ENCODE measurements at places on chromosomes 5 and 9.

DNA sequence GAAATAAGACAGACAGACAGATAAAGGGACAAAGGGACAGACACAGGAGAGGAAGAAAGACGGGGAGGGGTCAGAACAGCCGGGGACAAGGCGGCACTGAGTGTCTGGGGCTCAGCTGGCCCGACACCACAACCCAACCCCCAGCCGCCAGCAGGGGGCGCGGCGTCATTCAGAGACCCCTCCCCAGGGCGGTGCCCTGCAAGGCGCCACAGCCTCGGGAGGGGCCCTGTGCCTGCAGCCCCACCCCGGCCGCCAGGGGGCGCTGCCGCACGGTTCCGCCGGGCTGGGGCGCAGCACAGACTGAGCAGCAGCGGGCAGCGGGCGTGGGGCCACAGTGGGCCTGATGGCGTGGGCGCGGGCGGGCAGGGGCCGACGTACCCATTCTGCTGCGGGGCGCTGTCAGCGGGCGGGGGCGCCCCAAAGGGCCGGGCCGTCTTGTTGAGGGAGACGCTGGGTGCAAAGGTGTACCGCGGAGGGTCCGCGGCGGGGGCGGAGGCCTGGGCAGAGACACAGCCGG is 5.9 kb downstream of the PDLIM7 start:
- DNase-seq = no peak

DNA sequence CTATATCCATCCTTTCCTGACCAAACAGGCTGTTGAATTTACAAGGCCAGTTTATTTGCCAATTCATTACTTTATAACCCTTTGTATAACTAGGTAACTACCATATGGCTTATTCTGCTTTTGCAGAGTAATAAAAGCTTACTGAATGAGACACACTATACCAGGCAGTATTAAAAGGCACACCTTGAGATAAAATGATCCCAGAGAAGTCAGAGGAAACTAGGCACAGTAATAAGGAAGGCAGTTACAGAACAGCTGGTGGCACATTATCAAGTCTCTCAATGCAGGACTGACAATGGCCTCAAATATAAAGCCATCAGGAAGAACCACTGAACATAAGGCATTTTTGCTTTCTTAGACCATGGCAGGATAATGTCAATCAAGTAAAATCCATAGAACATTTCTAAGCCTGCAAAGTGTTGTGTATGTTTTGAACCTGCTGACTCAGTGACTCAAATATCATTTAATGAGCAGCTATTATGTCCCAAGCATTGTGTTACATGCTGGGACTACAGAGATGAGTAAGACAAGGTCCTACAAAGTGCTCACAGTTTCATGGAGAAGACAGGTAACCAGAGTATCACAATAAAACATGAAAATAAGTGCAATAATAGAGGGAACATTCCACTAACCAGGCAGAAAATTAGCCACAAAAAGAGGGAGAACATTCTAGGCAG is 52.5 kb downstream of the OXCT1 start:
- DNase-seq = no peak

GRCh38 chr9:120735415-120736126 is 21.3 kb upstream of the MEGF9 start:
- no peak for DNase-seq

DNA sequence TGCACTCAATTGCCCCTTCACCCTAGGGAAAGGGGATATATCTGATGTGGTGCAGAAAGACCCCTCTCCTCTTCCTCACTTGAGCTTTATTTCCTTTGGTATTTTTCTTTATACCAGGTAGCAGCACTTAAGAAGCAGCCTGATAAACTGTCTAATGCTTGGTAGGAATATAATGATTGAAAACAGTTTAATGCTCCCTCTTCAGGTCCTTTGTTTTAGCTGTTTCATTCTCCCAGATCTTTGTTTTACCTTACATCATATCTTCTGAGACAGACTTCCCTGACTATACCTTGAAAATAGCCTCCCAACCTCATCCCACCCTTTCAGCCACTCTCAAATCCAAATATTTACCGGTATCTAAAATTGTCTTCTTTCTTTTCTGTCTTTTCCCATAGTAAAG is 87.9 kb downstream of the NUDT12 start:
- DNase-seq = no peak

GRCh38 chr9:104805441-104805840 is 41.5 kb downstream of the NIPSNAP3B start:
- DNase-seq = no peak

GRCh38 chr5:106307265-106307664 is 1363.5 kb downstream of the EFNA5 start:
- DNase-seq = no peak

GRCh38 chr5:173662581-173663351 is 46.3 kb upstream of the BOD1 start:
- DNase-seq = no peak

- DNase-seq = no peak
These were observed 36.4 kb upstream of the NKX2-5 start for GRCh38 chr5:173271419-173271818.

DNA sequence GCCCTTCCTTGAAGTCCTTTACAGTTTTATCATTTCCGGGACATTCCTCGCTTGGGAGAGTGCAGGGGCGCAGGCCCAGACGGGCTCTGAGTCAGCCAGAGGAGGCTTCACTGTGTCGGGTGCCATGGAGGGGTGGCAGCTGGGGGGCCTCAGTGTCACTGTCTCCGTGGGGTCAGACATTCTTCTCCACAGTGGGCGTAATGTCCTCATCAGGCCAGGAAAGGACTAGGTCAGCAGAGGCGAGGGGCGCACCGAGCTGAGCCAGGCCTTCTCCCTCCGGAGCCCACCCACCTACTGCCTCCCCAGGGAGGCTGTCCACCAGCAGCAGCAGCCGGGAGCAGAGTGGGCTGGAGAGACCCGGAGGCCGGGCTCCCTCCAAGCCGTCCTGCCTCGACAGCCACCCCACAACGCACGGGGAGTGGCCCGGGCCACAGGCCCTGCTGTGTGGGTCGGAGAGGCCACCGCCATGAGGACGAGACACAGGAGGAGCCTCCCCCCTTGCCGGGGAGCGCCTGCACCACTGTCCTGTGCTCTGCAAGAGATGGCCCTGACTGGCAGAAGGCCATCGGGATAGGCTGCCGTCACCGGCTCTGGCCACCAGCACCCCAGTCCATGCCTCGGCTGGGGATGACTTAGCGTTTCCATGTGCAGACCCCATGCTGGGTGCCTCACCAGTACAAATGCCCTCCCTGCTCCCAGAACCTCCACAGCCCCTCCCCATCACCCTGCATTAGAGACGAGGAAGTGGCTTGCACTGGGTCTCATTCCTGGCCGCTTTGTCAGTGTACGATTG is 26.5 kb downstream of the SARDH start:
- DNase-seq = no peak

- peak; percentile 56 for DNase-seq
These were observed 20.7 kb downstream of the TCF7 start for GRCh38 chr5:134135091-134135655.

- DNase-seq = no peak
These were observed 68.1 kb downstream of the GDNF start for GRCh38 chr5:37771731-37772130.

- no peak for DNase-seq
These were observed 1.5 kb downstream of the GARIN3 start for GRCh38 chr5:157164521-157164920.

DNA sequence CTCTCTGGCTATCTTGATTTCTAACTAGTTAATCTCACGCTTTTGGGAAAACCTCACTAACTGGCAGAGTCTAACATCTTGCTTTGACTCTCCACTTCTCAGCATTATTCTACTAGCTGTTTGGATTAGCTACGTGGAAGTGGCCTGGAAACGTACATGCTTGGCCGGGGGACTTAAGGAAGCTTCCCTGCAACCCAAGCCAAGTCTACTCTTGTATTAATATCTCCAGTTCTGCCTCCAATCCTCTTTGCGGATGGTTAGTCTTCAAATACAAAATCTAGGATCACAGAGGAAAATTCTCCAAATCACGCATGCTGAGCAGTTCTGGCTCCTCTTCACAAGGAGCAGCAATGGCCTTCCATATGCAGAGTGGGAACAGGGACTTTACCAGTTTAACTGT is 51.8 kb upstream of the RETREG1 start:
- no peak for DNase-seq

DNA sequence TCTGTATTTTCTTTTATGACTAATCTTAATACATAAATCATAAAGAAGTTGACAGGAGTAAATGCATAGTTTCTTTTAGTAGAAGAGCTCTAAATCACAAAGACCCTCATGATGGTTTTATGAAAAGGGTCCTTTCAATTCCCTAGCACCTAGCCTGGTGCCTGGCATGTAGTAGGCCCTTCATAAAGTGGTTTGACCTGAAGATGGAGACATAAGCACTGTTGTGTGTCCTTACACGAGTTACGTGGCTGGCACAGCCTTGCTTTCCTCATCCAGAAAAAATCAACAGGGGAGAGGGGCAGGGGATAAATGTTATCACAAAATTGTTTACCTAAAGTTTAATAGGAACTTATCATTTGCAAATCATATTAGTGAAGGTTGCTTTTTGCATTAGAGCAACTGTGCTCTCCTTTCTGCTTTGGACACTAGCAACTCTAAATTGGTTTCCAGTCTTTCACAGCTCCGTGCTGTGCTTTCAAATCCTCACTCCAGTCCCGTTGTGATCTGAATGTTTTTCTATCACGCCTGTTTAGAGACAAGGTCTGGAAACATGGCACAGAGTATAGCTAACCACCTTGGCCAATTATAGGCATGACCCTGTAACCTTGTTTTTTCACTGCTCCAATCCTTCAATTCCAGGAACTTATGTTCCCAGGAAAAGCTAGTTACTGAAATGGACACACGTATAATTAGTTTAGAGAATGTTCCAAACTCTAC is 55.7 kb downstream of the ARL15 start:
- DNase-seq = no peak

DNA sequence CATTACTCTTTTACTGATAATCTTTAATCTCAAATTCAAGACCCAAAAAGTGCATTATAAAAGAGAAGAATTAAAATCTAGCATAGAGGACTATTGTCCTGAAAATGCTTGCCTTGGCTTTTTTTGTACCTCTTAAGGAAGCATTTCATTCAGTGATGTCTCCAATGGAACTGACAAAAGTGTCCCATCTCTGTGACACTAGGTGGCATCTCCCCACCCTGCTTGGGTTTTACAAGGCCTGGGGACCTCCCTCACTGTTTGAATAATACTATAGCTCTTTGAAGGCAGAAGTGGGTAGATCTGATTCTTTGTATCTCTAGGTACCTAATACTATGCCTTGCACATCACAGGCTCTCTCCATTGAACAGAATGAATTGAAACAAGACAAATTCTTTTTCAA is 180.6 kb downstream of the EPB41L4A start:
- no peak for DNase-seq

DNA sequence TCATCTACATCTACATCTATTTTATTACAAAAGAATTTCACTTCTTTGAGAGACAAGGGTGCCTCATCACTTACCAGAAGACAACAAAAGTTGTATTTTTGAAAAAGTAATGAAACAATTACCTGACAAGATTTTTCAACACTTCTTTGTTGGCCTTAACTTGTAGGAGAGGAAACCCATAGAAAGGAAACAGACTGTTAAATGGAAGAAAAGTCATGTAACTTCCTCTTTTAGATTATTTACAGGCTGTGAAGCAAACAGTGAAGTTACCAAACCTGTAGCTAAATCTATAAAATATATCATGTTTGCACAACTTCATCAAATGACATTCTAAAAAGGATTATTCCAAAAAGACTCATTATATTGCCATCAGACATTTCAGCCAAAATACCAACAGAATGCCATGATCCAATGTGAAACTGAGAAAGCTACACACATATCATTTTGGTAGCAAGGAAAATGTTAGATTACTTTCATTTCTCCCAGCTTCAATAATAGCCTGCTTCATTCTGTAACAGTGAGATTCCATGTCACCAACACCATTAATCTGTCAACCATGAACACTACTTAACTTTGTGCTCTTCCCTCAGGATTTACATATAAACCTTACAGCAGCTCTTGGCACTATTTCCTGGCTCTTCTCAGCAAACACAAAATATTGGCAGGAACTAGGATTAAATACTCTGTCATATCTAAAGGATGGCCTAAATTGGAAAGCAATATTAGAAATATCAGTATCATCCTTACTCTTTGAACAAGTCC is 122.5 kb downstream of the MCTP1 start:
- no peak for DNase-seq

DNA sequence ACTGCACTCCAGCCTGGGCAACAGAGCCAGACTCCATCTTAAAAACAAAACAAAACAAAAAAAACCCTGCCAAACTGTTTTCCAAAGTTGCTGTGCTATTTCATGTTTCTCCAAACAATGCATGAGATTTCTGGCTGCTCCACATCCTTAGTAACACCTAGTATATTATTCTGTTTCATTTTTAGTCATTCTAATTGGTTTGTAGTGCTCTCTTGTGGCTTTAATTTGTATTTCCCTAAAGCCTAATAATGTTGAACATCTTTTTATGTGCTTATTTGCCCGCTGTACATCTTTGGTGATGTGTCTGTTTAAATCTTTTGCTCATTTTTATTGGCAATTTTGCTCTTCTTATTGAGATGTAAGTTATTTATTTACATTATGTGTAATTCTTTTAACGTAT is 18.4 kb upstream of the TTC1 start:
- DNase-seq = no peak

DNA sequence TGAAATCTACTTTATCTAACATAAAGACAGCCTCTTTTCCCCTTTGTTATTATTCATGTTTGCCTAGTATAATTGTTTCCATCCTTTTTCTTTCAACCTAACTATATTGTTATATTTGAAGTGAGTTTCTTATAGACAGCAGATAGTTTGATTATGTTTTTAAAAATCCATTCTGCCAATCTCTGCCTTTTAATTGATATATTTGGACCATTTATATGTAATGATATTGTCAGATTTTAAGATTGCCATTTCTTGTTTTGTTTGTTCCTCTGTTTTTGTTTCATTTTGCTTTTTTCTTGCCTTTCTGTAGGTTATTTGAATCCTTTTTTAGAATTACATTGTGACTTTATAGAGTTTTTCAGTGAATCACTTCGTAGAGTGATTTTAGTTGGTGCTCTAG is 74.8 kb upstream of the TMEM171 start:
- DNase-seq = no peak

Measured in activated CD8-positive, alpha-beta memory T cell treated with anti-CD3 and anti-CD28 coated beads for 24 hours (primary cell).